EH (cell line): ENCODE measurements at places on chromosomes 5 and 9.

DNA sequence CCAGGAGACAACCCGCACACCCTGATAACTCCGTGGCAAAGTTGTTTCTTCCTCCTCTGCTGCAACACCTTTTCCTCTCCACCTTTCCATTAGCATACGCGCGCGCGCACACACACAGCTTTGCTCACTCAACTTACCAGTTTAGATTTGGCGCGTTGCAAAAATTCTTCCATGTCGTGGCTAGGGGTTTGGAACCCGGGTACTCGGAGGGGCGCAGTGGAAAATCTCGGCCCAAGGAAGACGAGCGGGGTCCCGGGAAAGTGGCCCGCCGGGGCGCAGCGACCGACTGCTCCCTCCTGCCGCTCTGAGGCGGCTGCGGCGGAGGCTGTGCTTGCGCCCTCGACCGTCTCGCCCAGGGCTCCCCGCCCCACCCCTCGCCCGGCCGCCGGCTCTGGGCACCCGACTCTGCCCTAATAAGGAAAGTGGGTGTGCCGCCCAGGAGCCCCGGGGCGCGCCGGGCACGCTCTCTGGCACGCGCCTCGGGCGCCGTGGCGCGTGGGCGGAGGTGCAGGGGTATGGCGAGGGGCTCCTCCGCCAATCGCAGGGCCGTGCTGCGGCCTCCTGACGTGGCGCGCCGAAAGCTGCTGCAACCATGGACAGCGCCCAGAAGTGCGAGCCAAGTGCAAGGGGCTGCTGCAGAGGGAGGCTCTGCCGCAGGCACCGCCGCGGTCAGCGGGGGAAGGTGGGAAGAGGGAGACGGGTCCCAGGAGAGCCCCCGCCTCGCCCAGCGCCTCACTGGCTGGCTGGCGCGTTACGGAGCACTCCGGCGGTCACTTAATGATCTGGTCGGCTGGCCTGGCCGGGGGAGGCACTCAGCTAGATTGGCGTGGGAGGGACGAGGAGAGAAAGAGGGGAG, at the start of gene PRUNE2:
Gene PRUNE2, minus strand, starts transcription at position 324 of the 856 bp plus-strand sequence. Its CDS starts 151 bp downstream, at position 173.
- peak; percentile 76 for DNase-seq

- no peak for DNase-seq
Measured at GRCh38 chr5:10485897-10486296, 44.2 kb downstream of the ROPN1L start.

DNA sequence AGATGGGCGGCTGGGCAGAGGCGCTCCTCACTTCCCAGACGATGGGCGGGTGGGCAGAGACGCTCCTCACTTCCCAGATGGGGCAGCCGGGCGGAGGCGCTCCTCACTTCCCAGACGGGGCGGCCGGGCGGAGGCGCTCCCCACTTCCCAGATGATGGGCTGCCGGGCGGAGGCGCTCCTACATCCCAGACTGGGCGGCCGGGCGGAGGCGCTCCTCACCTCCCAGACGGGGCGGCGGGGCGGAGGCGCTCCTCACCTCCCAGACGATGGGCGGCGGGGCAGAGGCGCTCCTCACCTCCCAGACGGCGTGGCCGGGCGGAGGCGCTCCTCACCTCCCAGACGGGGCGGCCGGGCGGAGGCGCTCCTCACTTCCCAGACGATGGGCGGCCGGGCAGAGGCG, 140.2 kb downstream of the WDR70 start:
- DNase-seq = no peak

DNA sequence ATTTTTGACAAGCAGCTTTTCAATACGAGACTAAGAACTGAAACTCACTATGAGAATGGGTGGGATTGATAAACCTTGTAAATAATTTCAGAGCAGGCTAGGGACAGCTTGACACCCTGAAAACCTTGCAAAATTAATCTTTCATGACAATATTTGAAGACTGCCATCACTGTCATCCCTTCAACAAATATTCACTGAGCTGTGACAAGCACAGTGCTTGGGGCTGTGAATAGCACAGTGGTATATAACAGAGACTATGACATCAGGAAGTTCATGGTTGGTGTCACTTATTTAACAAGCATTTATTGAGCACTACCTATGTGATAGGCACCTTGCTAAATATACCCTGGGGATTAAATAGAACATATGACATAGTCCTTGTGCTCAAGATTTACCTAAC, 741.0 kb upstream of the RIOK2 start:
- no peak for DNase-seq

- DNase-seq = peak; percentile 0
Measured at GRCh38 chr5:27290172-27290571, 251.8 kb upstream of the CDH9 start.

DNA sequence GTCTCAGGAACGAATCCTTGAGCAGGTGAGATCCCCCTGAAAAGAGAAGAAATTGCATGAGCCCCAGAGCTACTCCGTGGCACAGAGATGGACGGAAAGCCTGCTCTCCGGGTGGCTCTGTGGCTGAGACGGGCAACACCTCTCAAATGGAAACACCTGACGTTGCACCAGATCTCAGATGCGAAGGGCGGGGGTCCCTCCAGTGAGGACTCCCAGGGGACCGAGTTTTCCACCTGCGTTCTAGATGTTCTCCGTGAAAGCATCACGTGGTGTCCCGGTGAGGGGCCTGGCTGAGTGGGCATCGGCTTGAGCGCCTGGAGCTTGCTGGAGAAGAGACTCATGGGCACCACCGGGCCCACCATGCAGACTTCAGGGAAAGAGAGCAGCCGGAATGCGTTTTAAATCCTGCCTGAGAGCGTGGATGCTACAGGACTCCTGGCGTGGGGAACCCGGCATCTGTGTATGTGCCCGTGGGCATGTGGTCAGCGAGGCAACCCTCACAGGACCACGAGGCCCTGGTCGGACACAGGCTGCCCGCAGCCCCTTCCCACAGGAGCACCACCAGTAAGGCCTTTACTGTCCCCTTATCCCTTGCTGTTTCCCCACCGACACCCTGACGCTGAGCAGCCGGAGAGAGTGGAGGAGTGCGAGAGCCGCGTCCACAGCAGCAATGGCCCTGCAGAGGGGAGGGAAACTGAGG, 378.4 kb upstream of the IRX4 start:
- no peak for DNase-seq

DNA sequence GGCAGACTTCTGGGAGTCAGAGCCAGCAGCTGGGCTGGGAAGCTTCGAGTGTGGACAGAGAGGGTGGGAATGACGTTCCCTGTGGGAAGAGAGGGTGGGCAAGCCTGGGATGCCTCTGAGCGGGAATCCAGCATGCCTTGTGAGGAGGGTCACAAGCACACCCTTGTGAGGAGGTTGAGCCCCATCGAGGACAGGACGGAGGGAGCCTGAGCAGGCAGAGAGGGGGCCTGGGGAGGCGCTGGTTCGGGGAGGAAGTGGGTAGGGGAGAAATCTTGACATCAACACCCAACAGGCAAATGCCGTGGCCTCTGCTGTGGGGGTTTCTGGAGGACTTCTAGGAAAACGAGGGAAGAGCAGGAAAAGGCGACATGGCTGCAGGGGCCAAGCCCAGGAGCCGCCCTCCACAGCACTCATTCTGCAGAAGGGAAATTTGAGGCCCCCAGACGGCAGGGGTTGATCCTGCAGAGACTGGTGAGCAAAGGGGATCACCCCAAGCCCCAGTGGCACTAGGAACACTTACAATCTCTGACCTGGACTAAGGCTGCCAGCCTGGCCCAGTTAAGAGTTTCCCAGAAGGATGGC, 1.1 kb upstream of the IL13 start:
- no peak for DNase-seq

- DNase-seq = no peak
Measured at GRCh38 chr5:26893078-26893477, 145.3 kb downstream of the CDH9 start.

DNA sequence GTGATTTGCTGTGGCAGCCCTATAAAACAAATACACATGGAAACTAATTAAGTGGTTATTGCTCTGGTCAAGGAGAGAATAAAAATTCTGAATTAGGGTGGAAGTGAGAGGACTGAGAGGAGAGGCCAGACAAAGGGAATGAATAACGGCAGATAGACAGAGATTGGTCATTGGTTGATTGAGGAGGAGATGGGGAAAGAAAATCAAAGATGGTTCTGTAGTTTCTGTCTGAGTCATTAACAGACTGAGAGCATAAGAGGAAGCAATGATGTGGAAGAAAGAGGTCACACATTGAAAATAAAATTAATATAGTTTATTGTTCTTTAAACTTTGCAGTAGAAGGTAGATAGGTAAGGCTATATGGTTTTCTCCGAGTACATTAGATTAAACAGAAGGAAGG, 469.8 kb downstream of the ACTL7B start:
- DNase-seq = no peak
